ENCODE measurements at places on chromosomes 5 and 9.

DNA sequence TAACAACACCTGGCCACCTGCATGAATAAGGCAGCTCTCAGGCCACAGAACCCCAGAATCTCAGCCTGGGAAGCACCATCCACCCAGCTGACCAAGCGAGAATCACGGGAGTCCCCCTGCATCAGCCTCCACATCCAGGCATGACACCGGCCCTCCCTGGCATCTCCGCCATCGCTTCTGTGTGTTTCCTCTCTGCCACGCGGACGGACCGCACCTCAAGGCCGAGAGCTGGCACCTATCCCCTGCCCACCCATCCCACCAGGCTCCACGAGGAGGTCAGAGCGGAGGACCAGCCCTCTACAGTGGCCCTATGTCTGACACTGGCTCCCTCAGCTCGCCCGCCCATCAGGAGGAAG lies 134.7 kb downstream of the COL23A1 start:
- DNase-seq = no peak

DNA sequence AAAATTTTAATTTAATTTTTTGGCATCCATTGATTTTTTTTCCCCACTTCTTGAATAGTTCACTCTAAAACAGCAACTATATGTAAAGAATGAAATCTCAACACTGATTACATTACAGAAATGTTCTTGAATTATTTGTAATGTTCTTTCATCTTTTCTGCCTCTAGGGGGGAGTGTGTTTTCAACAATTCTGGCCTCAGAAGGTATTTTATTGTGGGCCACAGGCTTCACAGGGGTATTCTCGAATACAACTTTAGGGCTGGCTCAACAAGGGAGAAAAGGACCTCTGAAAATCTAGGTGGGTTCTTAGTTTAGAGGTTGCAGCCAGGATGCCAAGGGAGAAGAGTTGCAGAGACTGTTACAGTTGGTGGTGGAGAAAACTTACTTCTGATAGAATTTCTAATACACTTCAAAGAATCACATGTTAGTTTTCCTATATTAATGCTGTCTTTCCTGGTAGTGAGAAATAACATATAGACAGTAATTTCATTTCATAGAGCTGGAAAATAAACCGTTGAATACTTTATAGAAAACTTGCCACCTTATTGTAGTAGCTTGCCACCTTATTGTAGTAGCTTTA lies 3.6 kb upstream of the NPR3 start:
- peak; percentile 29 for DNase-seq

GRCh38 chr5:55899344-55899743 lies 48.2 kb downstream of the IL31RA start:
- DNase-seq = no peak

GRCh38 chr5:133865113-133865512 lies 103.3 kb downstream of the C5orf15 start:
- no peak for DNase-seq

DNA sequence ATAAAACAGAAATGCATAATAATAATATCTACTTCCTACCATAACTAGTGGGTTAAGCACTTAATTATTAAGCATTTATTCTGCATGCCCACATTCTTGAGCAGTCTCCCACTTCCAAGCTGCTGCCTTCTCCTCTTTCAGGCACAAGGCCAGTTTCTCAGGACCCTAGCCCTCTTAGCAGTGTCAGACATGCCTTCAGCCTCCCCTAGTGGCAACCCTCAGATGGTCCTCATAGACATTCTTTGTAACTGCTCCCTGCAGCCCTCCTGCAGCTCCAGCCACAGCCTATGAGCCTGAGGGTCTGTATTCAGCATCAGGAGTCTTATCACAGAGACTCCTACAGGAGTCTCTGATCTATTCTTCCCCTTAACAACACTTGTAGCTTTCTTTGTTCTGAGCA lies 3.9 kb downstream of the IL9 start:
- DNase-seq = no peak

GRCh38 chr5:169384661-169385060 lies 83.7 kb upstream of the SLIT3 start:
- no peak for DNase-seq

- no peak for DNase-seq
These were observed 491.2 kb downstream of the PSAT1 start for GRCh38 chr9:78788101-78788500.

DNA sequence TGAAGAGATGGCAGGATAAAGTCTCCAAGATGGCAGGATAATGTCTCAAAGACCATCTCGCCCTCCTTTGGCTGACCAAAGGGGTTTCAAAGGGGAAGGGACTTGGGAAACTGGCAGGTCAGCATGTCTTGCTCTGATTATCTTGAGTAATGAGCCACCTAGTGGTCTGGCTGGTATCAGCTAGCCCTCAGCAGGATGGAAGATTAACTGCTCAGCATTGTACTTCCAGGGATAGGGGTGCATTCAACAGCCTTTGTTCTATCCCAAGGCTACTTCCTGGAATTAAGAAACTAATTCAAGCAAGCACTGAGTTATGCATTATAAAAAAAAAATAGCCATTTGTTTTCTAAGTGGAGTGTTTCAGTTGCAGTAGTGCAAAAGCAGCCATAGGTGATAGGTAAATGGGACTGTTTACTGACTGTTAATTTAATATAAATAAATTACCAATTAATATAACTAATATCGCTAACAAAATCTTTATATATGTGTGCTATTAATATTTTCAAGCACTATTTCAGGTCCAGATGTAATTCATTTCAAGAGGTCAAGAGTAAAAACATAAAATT lies 555.5 kb downstream of the CDH9 start:
- peak; percentile 78 for DNase-seq

DNA sequence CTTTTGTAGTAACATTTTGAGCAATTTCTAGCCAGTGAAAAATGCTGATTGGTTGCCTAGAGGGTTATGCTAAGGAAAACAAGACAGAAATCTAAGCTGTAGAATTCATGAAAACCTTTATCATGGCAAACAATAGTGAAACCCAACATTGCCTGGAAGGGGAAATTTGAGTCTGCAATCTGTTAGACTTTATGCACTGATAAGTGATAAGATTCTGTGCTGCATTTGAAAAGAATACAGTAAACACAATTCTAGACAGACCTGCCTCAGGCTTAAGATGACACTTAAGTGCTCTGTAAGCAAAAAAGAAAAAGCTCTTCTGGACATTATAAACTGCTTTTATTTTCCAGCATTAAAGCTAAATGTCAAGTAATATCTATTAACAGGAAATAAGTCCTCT lies 519.3 kb downstream of the ISL1 start:
- DNase-seq = no peak

GRCh38 chr5:131163276-131164119 lies 1.6 kb downstream of the HINT1 start:
- peak; percentile 65 for DNase-seq

DNA sequence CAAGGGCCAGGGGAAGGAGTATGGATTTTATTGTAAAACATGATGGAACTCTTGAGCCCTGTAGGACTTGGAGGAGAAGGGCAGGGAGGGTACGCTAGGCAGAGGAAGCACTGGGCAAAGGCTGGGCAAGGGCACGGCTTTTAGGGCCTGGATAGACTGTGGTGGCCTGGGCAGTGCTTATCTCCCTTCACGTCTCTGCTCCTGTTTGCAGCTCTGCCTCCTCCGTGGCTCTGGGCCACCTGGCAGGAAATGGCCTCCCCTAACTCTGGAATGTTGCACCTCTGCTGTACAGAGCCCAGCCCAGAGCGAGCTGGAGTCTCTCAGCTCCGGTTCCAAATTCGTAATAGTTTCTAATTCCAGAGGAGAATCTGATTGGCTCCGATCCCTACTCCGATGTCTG lies 12.2 kb upstream of the STC2 start:
- DNase-seq = no peak

- DNase-seq = no peak
These were observed 221.3 kb downstream of the GRIA1 start for GRCh38 chr5:153711755-153712154.

GRCh38 chr5:78563621-78564020 lies 85.0 kb downstream of the LHFPL2 start:
- no peak for DNase-seq

DNA sequence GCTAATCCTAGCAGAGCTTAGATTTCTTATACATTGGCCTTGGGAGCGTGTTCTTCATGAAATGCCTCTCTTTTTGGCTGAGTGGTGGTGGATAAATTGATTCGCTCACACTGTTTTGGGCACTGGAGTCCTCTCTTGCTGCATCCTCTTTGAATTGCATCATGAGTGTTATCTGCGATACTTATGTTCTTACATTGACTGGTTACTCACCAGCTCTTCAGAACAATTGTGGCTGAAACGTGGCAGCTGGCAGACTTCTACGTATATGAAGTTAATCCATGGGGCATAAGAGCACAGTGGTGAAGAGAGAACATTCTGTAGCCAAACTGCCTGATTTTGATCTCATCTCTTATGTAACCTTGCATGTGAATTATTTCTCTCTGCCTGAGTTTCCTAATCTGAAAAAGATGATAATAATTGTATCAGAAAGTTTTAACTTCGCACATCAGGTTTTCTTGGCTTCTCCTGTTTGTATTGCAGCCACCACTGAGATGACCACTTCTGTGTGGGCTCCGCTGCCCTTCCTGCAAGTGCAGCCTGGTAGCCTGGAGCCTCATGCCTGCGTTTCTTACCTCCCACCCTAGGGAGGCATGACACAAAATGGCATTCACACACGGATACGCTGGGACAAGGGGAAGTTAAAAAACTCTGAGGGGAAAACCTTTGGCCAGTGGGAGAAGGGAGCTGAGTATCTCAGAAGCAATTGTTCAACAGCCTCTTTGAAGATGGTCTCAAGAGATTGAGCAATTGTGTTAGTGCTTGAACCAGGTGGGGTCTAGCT lies 295.2 kb downstream of the ARHGAP26 start:
- DNase-seq = no peak

DNA sequence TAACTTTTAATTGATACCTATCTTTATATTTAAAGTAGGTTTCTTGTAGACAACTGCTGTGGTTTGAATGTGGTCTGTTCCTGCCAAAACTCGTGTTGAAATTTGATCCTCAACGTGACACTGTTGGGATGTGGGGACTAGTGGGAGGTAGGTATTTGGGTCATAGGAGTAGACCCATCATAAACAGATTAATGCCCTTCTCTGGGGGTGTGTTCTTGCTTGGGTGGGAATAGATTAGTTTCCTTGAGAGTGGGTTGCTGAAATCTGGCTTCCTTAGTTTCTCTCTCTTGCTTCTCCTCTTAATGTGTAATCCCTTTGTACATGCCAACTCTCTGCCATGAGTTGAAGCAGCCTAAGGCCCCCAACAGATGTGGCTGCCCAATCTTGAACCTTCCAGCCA lies 34.6 kb upstream of the IPPK start:
- DNase-seq = no peak

DNA sequence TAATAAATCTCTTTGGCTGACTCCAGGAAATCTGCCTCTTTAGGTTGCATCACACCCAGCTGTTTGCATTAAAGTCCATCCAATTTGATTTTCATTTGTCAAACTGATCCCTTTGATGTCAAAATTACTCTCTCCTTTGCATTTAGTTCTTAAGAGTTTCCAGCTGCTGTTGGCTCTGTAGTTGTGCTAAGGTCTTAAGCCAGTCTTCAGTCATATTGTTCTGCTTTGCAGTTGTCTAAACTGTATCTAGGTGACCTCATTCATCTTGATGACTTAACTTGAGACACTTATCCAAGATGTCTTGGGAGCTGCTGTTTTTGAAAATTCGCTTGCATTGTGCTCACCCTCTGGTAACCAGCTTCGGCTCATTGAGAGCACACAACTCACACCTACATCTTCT lies 386.9 kb upstream of the TLE4 start:
- DNase-seq = no peak

All from MM.1S (cell line).